ENCODE measurements at places on chromosomes 5 and 9. TPM values are rescaled to one million over a fixed set of nuclear protein-coding genes. Genes with fewer than 3 reads are reported as not detected.
A peak's percentile ranks its signal among the peaks of the same experiment; 100 is the strongest.

Gene CARTPT
- total RNA-seq: not detected

Gene FAM200C
- total RNA-seq: 3.3 TPM

Gene FLT4
- 4.2 TPM for total RNA-seq

Gene SLC36A3
- total RNA-seq: not detected

Gene PTPA
- 81.3 TPM for total RNA-seq

Gene MARCOL
- not detected for total RNA-seq

- H3K4me1 ChIP-seq: no peaks in the 10 kb centered on the region
- no peaks in the 10 kb centered on the region for H3K27me3 ChIP-seq
- no peak for DNase-seq
Observed at GRCh38 chr9:92600462-92601261, 64.9 kb upstream of the ECM2 start.

GRCh38 chr5:52359261-52359660 lies 428.5 kb upstream of the ITGA1 start:
- H3K36me3 ChIP-seq: no peaks in the 10 kb centered on the region
- H3K4me1 ChIP-seq: no peaks in the 10 kb centered on the region
- no peak for DNase-seq
- no peaks in the 10 kb centered on the region for H3K27me3 ChIP-seq
- H3K4me3 ChIP-seq: no peak overlapping the region
- H3K27ac ChIP-seq: no peak overlapping the region

- H3K36me3 ChIP-seq: no peaks in the 10 kb centered on the region
- peaks cover 39% of the 10 kb centered on the region for H3K4me1 ChIP-seq
- no peak for DNase-seq
- H3K4me3 ChIP-seq: no peak overlapping the region
- H3K27ac ChIP-seq: peak overlapping the region; percentile 71
Observed at GRCh38 chr5:134503937-134504437, 21.5 kb upstream of the JADE2 start.

GRCh38 chr5:43121913-43122484 lies 1.3 kb downstream of the ZNF131 start:
- peaks cover 26% of the 10 kb centered on the region for H3K36me3 ChIP-seq
- H3K4me3 ChIP-seq: peak overlapping the region; percentile 81
- no peaks in the 10 kb centered on the region for H3K27me3 ChIP-seq
- peaks cover 33% of the 10 kb centered on the region for H3K4me1 ChIP-seq
- peak overlapping the region; percentile 98 for H3K27ac ChIP-seq

DNA sequence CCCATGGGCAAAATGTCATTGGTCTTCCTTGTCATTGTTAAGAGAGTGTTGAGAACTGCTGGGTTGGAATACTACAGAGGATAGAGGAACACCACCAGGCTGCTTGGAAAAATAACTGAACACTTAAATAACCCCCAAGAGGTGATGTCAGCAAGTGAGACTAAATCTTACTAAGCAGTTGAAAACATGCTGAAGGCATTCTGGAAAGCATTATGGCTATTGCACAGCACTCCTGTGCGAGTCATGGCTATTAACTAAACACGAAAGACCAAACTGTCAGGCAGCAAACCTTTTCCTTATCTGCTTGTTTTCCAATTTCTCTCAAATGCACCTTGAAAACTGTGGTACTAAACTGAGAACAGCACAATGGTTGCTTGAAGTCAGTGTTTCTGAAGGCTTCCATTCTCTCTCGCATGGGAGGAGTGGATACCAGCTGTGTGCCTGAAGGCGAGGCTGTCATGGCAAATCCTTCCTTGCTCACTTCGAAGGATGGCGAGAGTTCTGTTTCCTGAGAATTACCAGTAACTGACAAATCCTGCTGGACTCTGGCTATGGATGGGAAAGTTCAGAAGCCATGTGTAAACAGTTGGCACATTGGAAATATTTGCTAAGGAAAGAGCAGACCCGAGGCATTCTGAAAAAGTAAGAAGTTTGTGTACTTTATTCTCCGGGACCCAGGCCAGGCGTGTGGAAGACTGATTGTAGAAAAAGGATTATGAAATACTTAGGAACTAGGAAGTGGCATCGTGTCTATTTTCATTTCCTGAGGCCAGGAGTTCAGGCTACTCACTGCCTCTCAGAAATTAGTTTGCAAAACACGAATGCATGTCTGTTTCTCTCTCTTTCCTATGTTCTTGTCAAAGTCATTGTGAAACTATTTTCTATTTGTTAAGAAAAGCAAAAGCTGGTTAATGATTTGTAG lies 182.1 kb downstream of the DMRT2 start:
- H3K36me3 ChIP-seq: no peaks in the 10 kb centered on the region
- H3K4me3 ChIP-seq: no peak overlapping the region

DNA sequence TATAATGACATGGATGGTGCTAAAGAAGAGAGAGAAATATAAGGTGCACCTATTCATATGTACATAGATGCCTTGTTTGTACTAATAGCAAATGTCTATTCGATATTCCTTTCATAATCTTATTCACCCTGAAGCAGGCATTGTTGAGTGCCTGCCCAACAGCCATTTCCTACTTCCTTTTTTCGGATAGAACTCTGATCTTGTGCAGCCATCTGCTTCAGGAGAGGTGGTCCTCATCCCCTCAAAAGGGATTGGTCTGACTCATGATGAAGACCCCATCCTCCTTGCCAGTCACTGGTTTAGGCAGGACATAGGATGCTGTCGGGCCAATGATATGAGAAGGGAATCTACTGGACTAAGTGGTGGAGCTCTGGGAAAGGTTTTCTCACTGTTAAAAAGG lies 8.4 kb upstream of the RANBP3L start:
- no peak for DNase-seq
- H3K36me3 ChIP-seq: no peaks in the 10 kb centered on the region
- no peaks in the 10 kb centered on the region for H3K4me1 ChIP-seq
- no peaks in the 10 kb centered on the region for H3K27me3 ChIP-seq

- H3K4me1 ChIP-seq: no peaks in the 10 kb centered on the region
- no peaks in the 10 kb centered on the region for H3K36me3 ChIP-seq
- H3K27ac ChIP-seq: no peak overlapping the region
- H3K27me3 ChIP-seq: no peaks in the 10 kb centered on the region
- DNase-seq: no peak
Observed at GRCh38 chr5:14161825-14162556, 18.8 kb downstream of the TRIO start.

GRCh38 chr9:34025062-34025461 lies 23.6 kb downstream of the UBAP2 start:
- no peaks in the 10 kb centered on the region for H3K4me1 ChIP-seq
- no peak overlapping the region for H3K4me3 ChIP-seq
- no peaks in the 10 kb centered on the region for H3K27me3 ChIP-seq
- H3K27ac ChIP-seq: peak overlapping the region; percentile 76

DNA sequence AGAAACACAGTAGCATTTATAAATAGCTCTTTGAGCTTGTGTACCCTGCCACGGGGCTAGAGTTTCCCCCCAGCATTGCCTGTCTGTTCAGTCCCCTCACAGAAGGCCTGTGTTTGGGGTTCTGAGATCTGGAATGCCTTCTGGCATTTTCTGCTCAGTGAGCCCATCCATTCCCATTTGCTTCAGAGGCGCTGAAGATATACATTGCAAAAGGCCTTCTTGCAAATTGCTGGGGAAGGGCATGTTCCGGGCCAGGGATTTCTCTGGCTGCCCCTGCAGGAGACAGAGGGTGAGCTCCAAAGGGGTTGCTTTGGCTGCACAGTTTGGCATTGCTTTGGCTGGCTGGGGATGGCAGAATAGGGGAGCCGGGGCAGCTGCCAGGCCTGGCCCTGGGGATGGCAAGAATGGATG lies 308.4 kb downstream of the MSX2 start:
- no peak overlapping the region for H3K27ac ChIP-seq
- no peaks in the 10 kb centered on the region for H3K36me3 ChIP-seq

GRCh38 chr9:101027236-101027635 lies 1.3 kb upstream of the PLPPR1 start:
- no peak overlapping the region for H3K4me3 ChIP-seq
- H3K4me1 ChIP-seq: no peaks in the 10 kb centered on the region
- H3K36me3 ChIP-seq: no peaks in the 10 kb centered on the region
- no peak overlapping the region for H3K27ac ChIP-seq
- H3K27me3 ChIP-seq: no peaks in the 10 kb centered on the region

DNA sequence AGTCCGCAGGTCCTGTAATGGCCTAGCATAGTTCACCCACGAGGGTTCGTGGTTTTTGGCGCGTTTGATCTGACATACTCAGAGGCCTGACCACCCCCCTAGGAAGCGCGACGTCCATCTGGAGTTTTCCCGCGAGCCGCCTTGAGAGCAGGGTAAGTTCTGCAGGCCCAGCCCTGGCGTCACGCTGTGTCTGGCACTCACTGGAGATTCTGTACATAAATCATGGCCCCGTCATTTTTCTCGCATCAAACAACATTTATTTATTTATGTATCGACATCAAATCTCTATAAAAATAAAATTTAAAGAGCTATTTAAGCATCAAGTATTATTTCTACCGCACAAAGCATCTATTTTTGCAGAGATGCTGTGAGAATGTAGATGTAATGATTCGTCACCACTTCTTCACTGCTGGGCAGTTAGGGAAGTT lies 437 bp upstream of the TRIM41 start:
- peak overlapping the region; percentile 61 for H3K4me3 ChIP-seq
- no peaks in the 10 kb centered on the region for H3K27me3 ChIP-seq
- H3K4me1 ChIP-seq: peaks cover 21% of the 10 kb centered on the region
- no peak for DNase-seq

- no peak for DNase-seq
- H3K4me3 ChIP-seq: no peak overlapping the region
- H3K4me1 ChIP-seq: no peaks in the 10 kb centered on the region
- H3K36me3 ChIP-seq: no peaks in the 10 kb centered on the region
Observed at GRCh38 chr9:114270120-114270975, 52.5 kb upstream of the ORM1 start.

DNA sequence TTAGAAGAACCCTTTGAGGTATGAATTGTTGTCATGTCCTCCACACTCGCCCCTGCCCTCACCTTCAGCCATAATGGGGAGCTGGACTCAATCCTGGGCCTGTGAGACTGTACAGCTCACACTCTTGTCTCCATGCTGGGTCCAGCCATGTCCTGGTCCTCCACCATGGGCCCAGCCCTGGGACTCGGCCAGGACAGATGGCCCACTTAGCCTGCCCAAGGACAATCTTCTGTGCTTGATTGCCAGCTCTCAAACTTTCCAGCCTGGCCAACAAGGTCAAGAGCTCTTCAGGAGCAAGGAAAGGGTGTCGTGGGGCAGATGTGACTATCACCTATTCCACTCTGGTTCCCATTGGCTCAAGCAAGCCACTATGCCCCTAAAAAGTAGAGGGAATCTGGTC lies 90.8 kb downstream of the HRH2 start:
- DNase-seq: no peak
- no peaks in the 10 kb centered on the region for H3K36me3 ChIP-seq
- H3K27me3 ChIP-seq: no peaks in the 10 kb centered on the region
- H3K4me3 ChIP-seq: no peak overlapping the region

- H3K27me3 ChIP-seq: no peaks in the 10 kb centered on the region
- H3K36me3 ChIP-seq: peaks cover 20% of the 10 kb centered on the region
- no peak overlapping the region for H3K27ac ChIP-seq
- no peak for DNase-seq
- H3K4me1 ChIP-seq: no peaks in the 10 kb centered on the region
Observed at GRCh38 chr5:73028991-73029595, 73.3 kb downstream of the FCHO2 start.

All from right atrium auricular region (tissue), 2 donors.